Activated naive CD8-positive, alpha-beta T cell treated with anti-CD3 and anti-CD28 coated beads for 36 hours (primary cell): ENCODE measurements at places on chromosomes 12 and 14.

DNA sequence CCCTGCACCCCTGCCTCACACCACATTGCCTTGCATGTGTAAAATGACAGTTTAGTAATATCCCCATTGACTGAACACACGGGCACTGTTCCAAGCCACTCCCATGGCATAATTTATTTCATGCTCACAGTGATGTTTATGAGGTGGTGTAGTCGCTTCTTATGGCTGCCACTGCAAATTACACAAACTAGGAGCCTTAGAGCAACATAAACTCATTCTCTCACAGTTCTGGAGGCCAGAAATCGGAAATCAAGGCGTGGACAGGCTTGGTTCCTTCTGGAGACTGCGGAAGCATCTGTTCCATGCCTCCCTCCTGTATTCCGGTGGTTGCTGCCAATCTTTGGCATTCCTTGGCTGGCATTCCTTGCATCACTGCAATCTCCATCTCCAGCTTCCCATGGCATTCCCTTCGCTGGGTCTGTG is 97.3 kb downstream of the RIN3 start:
- peaks cover 42% of the 10 kb centered on the region for H3K4me1 ChIP-seq
- H3K36me3 ChIP-seq: peaks cover 43% of the 10 kb centered on the region
- H3K4me3 ChIP-seq: no peak overlapping the region
- H3K27ac ChIP-seq: no peak overlapping the region

- no peak overlapping the region for H3K27ac ChIP-seq
- no peaks in the 10 kb centered on the region for H3K4me1 ChIP-seq
- H3K27me3 ChIP-seq: peaks cover 39% of the 10 kb centered on the region
- no peak for DNase-seq
- H3K36me3 ChIP-seq: no peaks in the 10 kb centered on the region
These were observed 183.8 kb upstream of the HMGA2 start for GRCh38 chr12:65640489-65640901.

DNA sequence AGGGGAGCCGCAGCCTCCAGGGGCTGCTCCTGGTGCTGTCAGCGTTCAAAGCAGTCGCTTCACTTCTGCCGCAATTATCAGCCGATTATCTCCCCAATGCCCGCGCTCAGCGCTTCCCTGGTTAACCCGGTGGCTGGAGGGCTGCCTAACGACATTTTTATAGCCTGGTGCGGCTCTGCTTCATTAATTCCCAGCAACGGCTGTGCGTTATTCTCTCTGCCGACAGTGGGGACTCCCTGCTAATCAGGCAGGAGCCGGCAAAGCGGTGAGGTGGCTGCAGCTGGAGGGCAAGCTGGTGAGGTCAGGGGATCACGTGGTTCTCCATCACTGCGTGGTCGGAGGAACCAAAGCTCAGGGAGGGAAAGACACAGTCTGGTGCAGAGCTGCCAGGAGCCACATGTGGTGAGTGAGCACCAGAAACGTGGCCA is 62.9 kb downstream of the GLRX5 start:
- H3K36me3 ChIP-seq: no peaks in the 10 kb centered on the region
- H3K4me3 ChIP-seq: no peak overlapping the region
- H3K27ac ChIP-seq: no peak overlapping the region
- H3K4me1 ChIP-seq: no peaks in the 10 kb centered on the region
- peak; percentile 13 for DNase-seq
- H3K27me3 ChIP-seq: peaks cover 32% of the 10 kb centered on the region

DNA sequence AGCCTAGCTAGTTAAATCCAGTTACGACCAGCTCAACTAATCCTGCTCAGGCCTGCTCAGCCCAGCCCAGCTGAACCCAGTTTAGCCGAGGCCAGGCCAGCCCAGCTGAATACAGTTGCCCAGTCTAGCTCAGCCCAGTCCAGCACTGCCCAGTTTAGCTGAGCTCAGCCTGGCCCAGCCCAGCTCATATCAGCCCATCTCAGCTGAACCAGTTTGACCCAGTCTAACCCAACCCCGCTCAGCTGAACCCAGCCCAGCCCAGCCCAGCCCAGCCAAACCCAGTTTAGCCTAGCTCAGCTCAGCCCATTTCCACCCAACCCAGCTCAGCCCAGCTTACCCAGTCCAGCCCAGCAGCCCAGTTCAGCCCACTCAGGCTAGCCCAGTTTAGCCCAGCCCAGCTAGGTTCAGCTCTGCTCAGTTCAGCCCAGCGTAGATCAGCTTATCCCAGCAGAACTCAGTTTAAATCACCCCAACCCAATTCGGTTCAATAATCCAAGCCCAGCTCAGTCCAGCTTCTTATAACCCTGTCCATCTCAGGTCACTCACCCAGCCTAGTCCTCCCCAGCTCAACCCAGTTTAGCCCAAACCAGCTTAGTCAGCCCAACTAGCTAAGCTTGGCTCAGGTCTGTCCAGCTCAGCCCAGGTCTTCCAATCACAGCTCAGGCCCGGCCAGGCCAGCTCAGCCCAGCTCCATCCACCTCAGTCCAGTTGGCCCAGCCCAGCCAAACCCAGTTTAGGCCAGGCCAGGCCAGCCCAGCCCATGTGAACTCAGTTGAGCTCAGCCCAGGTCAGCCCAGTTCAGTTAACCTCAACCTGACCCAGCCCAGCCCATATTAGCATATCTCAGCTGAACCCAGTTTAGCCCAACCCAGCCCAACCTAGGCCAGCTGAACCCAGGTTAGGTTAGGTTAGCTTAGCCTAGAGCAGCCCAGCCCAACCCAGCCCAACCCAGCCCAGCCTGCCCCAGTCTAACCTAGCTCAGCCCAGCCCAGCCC is 76.7 kb downstream of the TMEM121 start:
- no peaks in the 10 kb centered on the region for H3K36me3 ChIP-seq
- H3K4me3 ChIP-seq: no peak overlapping the region
- no peak overlapping the region for H3K27ac ChIP-seq
- H3K27me3 ChIP-seq: no peaks in the 10 kb centered on the region

GRCh38 chr14:45799511-45799910 is 546.5 kb upstream of the MIS18BP1 start:
- no peak for DNase-seq
- no peaks in the 10 kb centered on the region for H3K27me3 ChIP-seq
- H3K27ac ChIP-seq: no peak overlapping the region
- no peaks in the 10 kb centered on the region for H3K36me3 ChIP-seq
- no peaks in the 10 kb centered on the region for H3K4me1 ChIP-seq

- no peaks in the 10 kb centered on the region for H3K27me3 ChIP-seq
- H3K36me3 ChIP-seq: no peaks in the 10 kb centered on the region
- H3K27ac ChIP-seq: no peak overlapping the region
- no peak overlapping the region for H3K4me3 ChIP-seq
- no peaks in the 10 kb centered on the region for H3K4me1 ChIP-seq
- no peak for DNase-seq
These were observed 132.0 kb upstream of the NOVA1 start for GRCh38 chr14:26729851-26730250.

- no peak overlapping the region for H3K4me3 ChIP-seq
- DNase-seq: no peak
- H3K27ac ChIP-seq: no peak overlapping the region
These were observed 43.3 kb downstream of the ADCK1 start for GRCh38 chr14:77843195-77843594.

GRCh38 chr12:108717243-108717642 is 14.1 kb downstream of the CORO1C start:
- no peaks in the 10 kb centered on the region for H3K27me3 ChIP-seq
- DNase-seq: no peak
- no peak overlapping the region for H3K27ac ChIP-seq
- H3K4me3 ChIP-seq: no peak overlapping the region
- H3K4me1 ChIP-seq: peaks cover 10% of the 10 kb centered on the region
- no peaks in the 10 kb centered on the region for H3K36me3 ChIP-seq

DNA sequence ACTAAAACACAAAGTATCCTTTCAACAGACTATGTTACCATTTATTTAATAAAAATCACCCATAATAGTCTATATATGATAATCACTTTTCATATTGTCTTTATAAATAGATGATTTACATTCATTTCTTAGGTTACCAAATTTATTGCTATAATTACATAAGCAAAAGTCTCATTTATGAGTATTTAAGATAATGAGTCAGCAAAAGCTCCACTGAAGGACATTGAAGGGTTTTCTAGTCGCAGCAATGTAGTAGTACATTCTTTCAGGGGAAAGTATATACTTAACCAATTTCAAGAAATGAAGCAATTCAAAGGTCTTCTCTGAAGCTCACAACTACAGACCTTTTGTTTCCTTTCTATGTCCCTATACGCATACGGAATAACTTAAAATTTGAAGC is 110.9 kb downstream of the NOVA1 start:
- no peak overlapping the region for H3K27ac ChIP-seq
- no peak for DNase-seq
- H3K4me3 ChIP-seq: no peak overlapping the region
- no peaks in the 10 kb centered on the region for H3K27me3 ChIP-seq

- peaks cover 55% of the 10 kb centered on the region for H3K36me3 ChIP-seq
- peaks cover 71% of the 10 kb centered on the region for H3K4me1 ChIP-seq
- H3K4me3 ChIP-seq: no peak overlapping the region
- no peaks in the 10 kb centered on the region for H3K27me3 ChIP-seq
- DNase-seq: no peak
- H3K27ac ChIP-seq: no peak overlapping the region
These were observed 9.2 kb downstream of the HIF1A start for GRCh38 chr14:61704554-61704953.

GRCh38 chr12:108853981-108854446 is 3.4 kb downstream of the SSH1 start:
- peaks cover 40% of the 10 kb centered on the region for H3K4me1 ChIP-seq
- peaks cover 7% of the 10 kb centered on the region for H3K27me3 ChIP-seq
- peaks cover 30% of the 10 kb centered on the region for H3K36me3 ChIP-seq
- DNase-seq: no peak
- H3K27ac ChIP-seq: no peak overlapping the region

DNA sequence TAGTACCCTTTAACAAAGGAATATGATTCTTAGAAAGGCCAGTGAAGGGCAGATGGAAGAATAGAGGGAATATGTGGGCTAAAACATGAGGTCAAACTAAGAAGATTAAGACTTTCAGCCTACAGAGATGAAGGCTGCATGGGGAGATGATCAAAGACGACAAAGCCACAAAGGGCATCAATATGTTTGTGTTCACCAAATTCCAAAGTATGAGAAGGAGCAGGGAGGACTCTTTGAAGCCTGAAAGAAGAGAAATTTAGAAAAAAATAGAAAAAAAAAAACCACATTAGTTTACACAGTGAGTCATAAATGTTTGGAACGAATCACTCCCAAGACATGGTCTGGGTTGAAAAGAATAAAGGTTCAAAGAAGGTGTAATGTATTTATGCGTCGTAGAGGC is 131.8 kb downstream of the NEDD1 start:
- no peaks in the 10 kb centered on the region for H3K4me1 ChIP-seq

DNA sequence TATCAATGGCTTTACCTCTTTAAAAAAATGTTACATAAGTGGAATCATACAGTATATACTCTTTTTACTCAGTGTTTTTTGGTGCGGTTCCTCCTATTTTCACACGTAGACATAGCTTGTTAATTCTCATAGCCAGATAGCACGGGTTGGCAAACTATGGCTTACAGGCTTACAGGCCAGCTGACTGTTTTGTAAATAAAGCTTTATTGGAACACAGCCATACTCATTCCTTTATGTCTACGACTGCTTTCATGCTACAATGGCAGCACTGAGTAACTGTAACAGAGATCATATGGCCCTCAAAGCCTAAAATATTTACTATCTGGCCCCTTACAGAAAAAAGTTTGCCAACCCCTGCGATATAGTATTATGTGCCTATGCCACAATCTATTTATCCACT is 5.8 kb upstream of the DAAM1 start:
- H3K36me3 ChIP-seq: no peaks in the 10 kb centered on the region
- DNase-seq: no peak
- H3K27me3 ChIP-seq: peaks cover 27% of the 10 kb centered on the region
